ENCODE measurements at places on chromosomes 1 and 21. TPM values are rescaled to one million over a fixed set of nuclear protein-coding genes. Genes with fewer than 3 reads are reported as not detected.

ABCA4 gene
- 20.0 TPM for total RNA-seq

ESPN gene
- total RNA-seq = 18.6 TPM

DNA sequence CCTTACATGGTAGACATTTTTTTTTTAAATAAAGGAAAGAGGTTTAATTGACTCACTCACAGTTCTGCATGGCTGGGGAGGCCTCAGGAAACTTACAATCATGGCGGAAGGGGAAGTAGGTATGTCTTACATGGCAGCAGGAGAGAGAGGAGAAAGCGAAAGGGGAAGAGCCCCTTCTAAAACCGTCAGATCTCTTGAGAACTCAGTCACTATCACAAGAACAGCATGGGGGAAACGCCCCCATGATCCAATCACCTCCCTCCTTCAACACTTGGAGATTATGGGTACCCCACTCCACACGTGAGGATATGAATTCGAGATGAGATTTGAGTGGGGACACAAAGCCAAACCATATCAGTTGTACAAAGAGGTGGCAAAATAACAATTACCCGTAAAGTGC lies 301.7 kb downstream of the GRIK1 start:
- H3K4me1 ChIP-seq = no peaks in the 10 kb centered on the region
- H3K36me3 ChIP-seq = no peaks in the 10 kb centered on the region
- no peak for DNase-seq
- no peak overlapping the region for H3K4me3 ChIP-seq
- H3K27ac ChIP-seq = no peak overlapping the region
- no peaks in the 10 kb centered on the region for H3K27me3 ChIP-seq

TPTE gene
- not detected for total RNA-seq

DNA sequence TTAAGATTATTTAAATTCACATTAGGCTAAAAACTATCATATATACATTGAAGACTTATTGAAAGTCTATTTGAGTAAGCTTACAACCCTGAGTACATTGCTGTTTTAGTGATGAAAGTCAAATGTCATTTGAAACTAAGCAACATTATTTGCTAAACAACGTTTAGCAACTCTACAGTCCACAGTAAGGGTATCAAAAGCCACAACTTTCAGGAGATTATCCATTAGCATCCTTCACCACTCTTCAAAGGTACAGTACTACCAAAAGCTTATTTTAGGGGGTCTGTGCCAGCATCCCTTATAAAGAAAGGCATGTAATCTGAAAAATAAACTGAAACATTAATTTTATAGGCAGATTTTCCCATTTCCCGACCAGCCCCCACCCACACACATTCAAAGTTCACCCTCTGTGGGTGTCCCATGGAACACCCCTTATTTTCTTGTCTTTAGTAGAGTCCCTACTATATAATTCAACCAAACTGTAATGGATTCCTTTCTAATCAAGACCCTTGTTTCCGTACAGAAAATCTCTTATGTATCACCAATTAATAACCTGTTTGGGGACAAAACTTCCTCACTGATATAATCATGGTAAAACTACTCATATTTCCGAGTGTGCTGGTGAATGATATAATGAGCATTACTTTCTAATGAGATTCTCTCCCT lies 11.0 kb downstream of the SFPQ start:
- H3K27me3 ChIP-seq = no peaks in the 10 kb centered on the region
- peaks cover 96% of the 10 kb centered on the region for H3K36me3 ChIP-seq
- no peak overlapping the region for H3K27ac ChIP-seq
- no peak overlapping the region for H3K4me3 ChIP-seq
- DNase-seq = no peak
